Heart right ventricle (tissue), 16 donors: ENCODE measurements at places on chromosomes 7 and 10. TPM values are rescaled to one million over a fixed set of nuclear protein-coding genes. Genes with fewer than 3 reads are reported as not detected.

DNA sequence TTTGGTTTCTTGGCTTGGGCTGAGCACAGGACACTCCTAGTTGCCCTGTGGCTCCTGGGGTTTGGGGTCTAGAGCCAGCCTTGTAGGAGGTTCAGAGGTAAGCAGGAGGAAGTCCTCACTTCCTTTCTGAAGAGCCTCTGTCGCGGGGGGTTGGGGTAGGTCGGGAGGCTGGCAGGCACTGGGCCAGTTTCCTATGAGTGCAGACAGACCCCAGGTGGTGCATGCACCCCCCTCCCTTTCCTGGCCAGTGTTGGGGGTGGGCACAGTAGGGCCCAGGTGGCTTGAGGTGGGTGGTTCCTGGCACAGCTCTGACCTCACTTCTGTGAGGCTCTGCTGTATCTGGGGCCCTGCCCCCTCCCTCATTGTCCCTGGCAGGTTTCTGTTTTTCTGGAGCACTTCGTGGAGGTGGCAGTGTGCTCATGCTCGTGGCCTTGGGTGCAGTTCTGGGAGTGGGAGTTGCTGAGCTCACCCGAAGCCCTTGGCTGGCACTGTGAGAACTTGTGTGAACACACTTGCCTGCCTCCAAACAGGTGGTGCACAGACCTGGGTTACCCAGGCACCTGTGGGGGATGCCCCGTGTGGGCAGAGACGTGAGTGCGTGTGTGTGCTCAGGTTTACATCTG is 1.8 kb downstream of the PALD1 start:
- DNase-seq = no peak

GRCh38 chr7:116706668-116707126 is 34.7 kb downstream of the MET start:
- DNase-seq = no peak

- DNase-seq = no peak
These were observed 135.0 kb downstream of the GALNT17 start for GRCh38 chr7:71266912-71267311.

Gene SAMD9
- total RNA-seq = 2.9 TPM

DNA sequence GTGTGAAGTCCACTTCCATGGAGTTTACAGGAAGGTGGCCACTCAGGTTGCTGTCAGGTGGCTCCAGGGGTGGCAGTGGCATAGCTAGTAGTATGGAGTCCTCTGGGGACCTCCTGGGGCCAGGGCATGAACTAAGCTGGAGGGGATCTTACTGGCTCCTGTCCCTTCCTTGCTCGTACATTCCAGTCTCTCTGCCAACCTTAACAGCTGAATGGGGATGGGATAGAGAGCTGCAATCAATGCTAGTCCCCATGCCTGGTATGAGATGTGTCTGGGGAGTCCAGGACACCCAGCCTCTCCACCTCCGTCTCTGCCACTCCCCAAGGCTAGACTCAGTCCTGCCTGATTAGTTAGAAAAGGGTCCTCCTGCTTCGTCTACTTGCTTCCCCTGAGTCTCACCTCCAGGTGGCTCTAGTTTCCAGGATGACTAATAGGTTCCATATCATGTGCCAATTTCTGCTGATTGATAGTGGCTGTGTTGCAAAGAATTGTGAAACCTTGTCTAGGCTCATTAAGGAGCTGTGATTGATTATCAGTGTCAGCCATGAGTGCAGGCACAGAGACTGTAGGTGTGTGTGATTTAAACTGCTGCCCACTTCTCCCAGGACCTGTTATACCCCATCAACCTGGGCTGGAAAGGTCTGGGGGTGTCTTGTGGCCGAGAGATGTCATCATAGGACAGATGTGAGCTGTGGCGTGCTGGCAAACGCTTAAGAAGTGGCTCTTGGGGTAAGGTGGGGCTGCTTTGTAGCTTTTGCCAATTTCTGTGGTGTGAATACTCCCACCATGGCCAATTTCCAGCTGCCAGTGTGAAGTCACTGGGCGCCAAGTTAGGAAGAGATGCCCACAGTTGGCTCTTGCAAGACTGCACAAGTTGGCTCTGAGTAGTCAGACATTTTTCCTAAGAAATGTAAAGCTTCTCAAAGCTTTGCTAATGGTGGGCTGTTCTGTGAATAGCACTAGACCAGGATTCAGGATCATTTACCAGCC is 59.8 kb downstream of the COL13A1 start:
- DNase-seq = no peak

- DNase-seq = no peak
These were observed 289.4 kb upstream of the LRRN3 start for GRCh38 chr7:110801502-110801901.

Gene STEAP1
- 0.93 TPM for total RNA-seq

Gene HECW1
- total RNA-seq = not detected

Gene ADIRF
- 57.3 TPM for total RNA-seq
